ENCODE measurements at places on chromosomes 1 and 21.

DNA sequence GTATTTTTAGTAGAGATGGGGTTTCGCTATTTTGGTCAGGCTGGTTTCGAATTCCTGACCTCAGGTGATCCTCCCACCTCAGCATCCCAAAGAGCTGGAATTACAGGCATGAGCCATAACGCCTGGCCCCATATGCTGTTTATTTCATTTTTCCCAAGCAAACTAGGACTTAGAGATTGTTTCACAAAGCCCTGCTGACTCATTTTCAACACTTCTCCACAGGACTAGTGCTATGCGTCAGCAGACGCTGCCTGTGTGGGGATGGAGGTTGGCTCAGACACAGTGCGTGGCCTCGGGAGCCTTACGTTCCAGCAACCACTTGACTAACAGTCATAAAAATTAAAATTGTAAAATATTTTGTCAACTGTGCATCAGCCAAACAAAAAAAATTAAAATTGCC lies 22.7 kb downstream of the PKNOX1 start:
- DNase-seq = no peak

DNA sequence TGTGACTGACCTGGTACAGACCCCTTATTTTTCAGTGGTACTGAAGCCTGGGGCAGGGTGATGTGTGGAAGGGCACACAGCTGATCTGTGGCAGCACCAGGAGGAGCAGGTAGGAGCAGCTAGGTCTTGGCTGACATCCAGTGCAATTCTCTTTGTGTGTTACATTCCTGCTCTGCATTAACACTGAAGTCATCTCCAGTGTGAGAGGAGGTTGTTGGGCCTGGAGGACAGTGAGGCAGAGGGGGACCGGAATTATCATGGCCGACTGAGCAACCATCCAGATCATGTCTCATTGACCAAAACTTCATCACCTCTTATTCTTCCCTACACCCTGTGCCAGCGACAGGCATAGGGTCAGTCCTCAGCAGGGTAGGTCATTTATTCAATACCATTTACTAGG lies 1.5 kb downstream of the SLAMF8 start:
- no peak for DNase-seq

GRCh38 chr21:41250519-41250918 lies 66.1 kb upstream of the FAM3B start:
- no peak for DNase-seq

DNA sequence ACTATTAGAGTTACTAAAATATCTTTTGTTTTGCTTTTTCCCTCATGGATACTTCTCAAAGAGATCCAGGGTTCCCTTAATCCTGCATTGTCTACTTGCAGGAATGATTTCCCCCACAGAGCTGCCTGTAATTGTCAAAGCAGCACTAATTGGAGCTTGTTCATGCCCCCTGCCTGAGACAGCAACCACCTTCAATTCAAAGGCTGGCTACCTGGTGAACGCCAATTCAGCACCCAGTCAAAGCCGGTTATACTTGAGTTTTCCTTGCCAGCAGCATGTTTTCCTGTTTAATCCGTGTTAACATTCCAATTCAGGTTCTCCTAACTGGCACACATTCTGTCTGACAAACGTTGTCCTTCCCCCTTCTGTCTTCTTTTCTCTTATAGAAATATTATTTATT lies 382.9 kb downstream of the NTNG1 start:
- no peak for DNase-seq

DNA sequence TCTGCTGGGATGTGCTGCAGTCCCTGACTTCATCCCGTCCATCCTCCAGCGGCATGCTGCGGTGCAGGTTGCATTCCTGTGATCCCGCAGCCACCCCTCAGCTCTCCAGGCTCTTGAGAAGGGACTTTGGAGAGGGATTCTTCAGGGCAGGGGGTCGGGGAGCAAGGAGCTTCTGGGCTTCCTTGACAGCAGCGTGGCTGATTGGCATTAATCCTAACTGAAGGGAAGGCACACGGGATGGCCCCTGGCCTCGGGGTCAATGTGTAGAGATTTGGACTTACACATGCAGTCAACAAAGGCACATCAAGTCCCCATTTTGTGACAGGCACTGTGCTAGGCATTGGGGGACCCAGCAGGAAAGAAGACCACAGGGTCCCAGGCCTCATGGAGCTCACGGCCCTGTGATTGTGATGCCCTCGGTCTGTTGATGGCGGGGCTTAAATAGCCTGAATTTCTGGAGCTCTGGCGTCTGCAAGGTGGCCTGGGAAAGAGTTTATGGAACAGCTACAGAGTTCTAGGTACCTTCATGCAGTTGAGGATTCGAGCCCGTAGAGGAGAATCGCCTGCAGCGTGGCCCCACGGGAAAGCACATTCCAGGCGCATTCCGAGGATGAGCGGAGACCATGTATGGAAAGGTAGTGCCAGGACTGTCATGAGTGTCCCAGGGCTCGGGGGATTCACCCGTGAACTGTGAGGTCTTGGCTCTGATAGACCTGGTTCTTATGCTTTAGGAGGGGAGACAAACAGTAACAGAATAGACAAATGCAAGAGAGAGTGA lies 20.1 kb downstream of the PSEN2 start:
- no peak for DNase-seq

GRCh38 chr1:219810451-219810850 lies 117.9 kb downstream of the SLC30A10 start:
- no peak for DNase-seq

- DNase-seq = peak; percentile 71
Observed at GRCh38 chr21:36927719-36928117, 38.8 kb downstream of the HLCS start.

DNA sequence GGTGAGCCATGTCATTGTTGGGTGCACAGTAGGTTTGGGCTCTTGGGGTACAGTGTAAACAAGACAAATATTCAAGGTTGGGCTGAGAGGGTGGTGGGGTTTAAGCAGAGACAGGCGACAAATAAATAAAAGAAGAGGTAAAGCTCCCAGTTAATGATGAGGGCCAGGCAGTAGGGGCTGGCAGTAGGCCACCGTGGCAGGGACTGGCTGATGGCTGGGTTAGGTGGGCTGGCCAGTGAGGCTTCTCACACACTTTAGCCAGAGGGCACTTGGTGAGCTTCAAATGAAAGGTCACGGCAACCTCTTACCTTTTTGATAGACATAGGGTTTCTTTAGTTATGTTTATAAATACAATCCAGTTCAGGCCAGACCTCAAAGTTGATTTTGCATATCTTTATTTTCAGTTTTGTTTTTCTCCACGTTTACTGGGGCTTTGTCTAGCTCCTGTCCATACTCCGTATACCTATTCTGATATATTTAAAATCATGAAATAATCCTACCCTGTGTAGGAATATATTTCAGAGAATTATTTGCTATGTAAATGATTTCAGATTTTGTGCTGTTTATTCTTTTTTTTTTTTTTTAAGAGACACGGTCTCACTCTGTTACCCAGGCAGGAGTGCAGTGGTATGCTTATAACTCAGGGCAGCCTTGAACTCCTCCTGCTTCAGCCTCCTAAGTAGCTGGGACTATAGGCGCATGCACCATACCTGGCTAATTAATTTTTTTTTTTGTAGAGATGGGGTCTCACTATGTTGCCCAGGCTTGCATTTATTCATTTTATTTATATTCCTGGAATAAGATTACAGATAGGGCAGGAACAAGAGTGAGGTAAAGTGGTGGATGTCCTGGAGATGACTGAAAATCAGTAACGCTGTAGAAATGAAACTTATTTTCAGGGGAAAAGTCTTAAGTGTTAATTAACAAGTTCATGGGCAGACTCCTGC lies 122.7 kb downstream of the RYR2 start:
- DNase-seq = no peak

- no peak for DNase-seq
Observed at GRCh38 chr1:50841791-50842387, 118.2 kb downstream of the FAF1 start.

- DNase-seq = no peak
Observed at GRCh38 chr1:217627431-217627830, 3.5 kb downstream of the GPATCH2 start.

- no peak for DNase-seq
Observed at GRCh38 chr1:104905322-104905721, 1155.6 kb downstream of the AMY1C start.

DNA sequence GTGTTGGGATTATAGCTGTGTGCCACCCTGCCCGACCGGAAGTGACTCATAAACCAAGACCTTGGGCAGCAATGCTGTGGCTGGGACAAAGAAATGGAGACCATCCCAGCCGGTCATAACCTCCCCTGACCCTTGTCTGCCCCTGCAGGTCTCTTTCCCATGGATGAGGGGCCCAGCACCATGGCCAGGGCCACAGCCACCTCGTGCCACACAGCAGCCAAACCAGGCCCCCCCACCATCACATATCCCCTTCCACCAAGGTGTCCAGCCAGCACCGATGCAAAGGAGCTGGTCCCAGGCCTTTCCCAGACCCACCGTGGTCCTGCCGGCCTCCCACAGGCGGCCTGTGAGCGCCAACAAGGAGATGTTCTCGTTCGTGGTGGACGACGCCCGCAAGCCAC lies 42.2 kb downstream of the FHAD1 start:
- DNase-seq = no peak

DNA sequence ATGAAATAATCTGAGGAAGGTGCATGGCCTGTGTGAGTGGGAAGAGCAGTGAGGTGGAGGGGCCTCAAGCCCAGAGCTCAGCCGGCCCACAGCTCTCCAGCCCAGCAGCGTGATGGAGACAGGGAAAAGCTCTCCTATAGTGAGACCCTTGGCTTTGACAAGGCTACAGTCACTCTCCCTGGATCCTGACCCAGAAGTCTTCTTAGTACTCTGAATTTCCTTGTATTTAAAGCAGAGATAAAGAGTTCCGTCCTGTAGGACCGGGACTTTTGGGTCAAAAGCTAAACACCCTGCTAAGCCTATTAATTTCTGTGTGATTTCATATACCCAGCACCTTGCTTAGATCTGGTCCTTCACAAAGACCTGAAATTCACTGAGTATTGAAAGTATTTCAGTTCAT lies 48.2 kb upstream of the F3 start:
- no peak for DNase-seq

DNA sequence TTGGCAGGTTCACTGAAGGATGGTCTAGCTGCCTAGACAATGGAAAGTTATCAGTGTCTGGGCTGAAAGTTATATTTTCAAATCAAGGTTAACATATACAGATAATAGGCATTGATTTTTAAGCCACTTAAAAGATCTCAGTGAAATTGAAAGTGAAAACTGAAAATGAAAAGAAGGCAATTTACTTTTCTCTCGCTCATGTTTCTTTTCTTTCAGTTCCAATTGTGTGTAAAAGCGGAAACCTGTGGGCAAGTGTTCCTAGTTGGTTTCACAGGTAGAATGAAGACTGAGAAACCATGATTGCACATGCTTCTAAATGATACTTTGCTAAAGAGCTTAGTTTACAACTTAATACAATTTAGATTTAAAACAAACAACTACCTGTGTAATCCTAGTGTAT lies 383.7 kb downstream of the ZP4 start:
- DNase-seq = no peak

DNA sequence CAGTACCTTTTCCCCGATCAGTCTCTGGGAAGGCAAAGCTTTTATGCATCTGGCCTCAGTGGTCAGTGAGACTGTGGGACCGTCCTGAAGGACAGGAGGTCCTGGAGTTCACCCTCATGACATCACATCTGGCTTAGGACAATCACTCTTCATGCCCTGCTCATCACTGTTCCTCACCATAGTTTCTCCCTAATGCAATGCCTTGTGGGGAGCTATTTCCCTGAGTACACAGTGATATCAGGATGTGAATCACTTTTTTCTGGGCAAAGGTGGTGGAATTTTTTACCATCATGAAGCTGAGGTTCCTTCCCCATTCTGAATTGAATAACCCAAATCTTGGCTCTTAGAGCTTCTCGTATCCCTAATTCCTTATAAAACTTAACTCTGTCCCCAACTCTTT lies 34.8 kb upstream of the CFAP126 start:
- no peak for DNase-seq

GRCh38 chr21:43965911-43966585 lies 46.1 kb upstream of the TRAPPC10 start:
- no peak for DNase-seq

- DNase-seq = no peak
Observed at GRCh38 chr1:180922631-180923015, 9.9 kb downstream of the KIAA1614 start.

- no peak for DNase-seq
Observed at GRCh38 chr1:70977041-70977440, 70.6 kb downstream of the PTGER3 start.

DNA sequence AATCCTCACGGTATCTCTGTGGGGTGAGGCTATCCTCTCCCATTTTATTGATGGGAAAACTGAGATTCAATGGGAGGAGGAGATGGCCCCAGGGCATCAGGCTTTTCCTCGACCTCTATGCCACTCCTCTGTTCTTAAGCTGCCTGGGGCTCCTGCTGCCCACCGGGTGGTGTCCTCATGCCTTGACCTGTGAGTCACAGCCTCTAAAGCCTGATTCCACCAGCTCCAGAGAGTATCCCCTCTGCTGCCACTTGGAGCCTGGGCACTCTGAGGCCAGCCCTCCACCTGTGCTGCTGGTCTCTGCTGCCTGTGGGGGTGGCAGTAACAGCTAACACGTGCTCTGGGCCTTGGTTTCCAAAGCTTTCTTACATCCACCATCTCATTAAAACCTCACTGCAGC lies 241.2 kb downstream of the TRABD2B start:
- no peak for DNase-seq
